ENCODE measurements at places on chromosomes 5 and 9. TPM values are rescaled to one million over a fixed set of nuclear protein-coding genes. Genes with fewer than 3 reads are reported as not detected.

The CDC42SE2 gene
- 32.2 TPM for total RNA-seq

The CXXC5 gene
- total RNA-seq = 50.6 TPM

The OCLN gene
- 2.0 TPM for total RNA-seq

The PROB1 gene
- 1.2 TPM for total RNA-seq

The PCDHGA4 gene
- 1.5 TPM for total RNA-seq

The ECSCR gene
- not detected for total RNA-seq

All from placental epithelial cell (primary cell).